Stimulated activated CD8-positive, alpha-beta memory T cell treated with anti-CD3 and anti-CD28 coated beads, Interleukin-2, amount 100 ng/mL, for 1 hour (primary cell): ENCODE measurements at places on chromosomes 12 and 14.
A peak's percentile ranks its signal among the peaks of the same experiment; 100 is the strongest.

DNA sequence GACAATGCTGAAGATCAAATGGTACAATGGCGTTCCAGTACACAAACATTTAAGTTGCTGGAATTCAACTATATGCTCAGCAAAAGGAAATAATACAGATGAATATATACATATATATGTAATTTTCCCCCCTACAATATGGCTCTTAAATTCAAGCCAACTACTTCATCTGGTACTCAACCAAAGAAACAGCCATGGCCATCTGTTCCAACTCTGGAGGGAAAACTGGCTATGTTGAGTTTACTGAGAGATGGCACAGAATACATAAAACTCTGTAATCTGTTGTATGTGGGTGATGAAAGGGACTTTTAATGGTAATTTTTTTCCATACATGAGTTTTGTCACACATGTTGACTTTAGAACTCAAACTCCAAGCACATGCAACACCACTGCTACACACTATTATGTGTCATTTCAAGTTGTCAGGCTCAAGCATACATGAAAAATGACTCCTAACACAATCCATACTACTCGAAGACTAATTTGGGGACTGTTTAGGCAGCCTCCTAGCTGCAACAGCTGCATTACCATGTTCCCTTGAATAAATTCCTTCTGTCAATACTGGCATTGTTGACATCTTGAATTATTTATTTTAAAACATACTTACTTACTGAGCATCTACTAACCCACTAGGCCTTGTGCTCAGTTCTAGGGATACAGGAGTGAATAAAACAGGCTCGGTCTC, 38.2 kb upstream of the MAP3K9 start:
- DNase-seq: no peak

DNA sequence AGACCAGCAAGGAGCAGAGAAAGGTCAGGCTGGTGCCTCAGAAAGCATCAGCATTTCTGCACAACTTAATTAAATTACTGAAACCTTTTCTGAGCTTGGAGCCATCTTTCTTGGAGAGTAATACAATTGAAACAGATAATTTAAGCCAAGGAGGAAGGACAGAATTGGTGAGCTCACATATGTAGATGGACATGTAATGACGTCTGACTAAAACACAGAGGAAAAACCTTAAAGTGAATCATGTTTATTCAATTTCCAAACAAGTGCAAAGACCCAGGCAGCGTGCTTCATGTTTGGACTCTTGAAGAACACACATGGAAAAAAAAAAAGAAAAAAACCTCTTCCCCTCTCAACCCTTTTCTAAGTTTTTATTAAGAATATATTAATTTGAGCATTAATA, 19.0 kb downstream of the SUSD6 start:
- no peak for DNase-seq

- no peak for DNase-seq
Measured at GRCh38 chr12:100688451-100688864, 106.1 kb upstream of the ANO4 start.

GRCh38 chr14:106208794-106209193, 682.4 kb downstream of the TMEM121 start:
- no peak for DNase-seq

GRCh38 chr12:83615152-83615551, 928.4 kb downstream of the TMTC2 start:
- DNase-seq: no peak

- no peak for DNase-seq
Measured at GRCh38 chr14:20904393-20905029, 13.3 kb downstream of the RNASE3 start.

GRCh38 chr14:25537846-25538455, 488.0 kb upstream of the STXBP6 start:
- no peak for DNase-seq

DNA sequence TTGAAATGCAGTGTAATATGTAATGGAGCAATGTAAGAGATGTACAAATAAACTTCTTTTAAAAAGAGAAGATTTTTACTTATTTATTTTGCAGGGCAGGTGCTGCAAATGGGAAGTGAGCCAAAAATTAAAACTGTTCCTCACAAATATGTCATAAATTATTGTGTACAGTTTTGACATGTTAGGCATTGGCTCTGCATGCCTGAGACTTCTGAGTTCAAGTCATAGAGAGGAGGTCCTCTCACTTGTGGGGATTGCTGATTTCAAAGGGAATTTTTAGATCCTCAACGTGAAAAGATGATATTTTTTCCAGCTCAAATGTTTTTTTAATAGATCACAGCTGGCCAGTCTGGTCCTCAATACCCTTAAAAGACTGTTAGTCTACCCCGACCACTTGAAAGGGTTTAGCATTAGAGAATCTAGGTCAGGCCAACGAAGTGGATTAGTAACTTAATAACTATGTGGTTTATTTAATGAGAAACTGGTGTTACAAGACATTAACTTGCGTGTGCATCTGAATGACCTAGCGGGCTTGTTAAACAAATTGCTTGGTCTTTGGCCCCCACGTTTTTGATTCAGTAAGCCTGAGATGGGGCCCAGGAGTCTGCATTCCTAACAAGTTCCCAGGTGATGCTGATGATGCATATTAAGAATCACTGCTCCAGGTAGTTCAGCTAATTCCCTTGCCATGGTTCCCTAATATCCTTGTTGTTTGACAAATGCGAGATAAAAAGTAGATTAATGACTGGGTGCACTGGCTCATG, 30.9 kb upstream of the WDR89 start:
- DNase-seq: no peak

- DNase-seq: no peak
Measured at GRCh38 chr12:120077260-120077659, 39.3 kb downstream of the RAB35 start.

- no peak for DNase-seq
Measured at GRCh38 chr12:131511803-131512561, 198.9 kb upstream of the SFSWAP start.

- no peak for DNase-seq
Measured at GRCh38 chr14:70189456-70190077, 816 bp upstream of the SLC8A3 start.

DNA sequence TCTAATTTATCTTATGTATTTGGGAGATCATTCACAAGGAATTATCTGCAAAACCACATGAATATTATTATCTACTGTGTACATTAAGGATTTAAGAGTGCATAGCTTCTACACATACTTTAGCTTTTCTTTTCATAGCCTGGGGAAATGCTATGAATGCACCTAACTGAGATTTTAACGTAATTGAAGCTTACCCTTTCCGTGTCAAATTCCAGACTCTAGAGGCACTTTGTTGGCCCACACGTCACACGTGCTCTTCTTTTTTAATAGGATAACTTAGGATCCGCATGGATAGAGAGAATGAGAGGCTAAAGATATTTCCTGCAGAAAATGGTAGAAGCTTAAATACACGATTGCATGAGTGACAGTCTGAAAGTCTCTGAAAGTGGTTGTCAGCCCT, 481.1 kb downstream of the PCNX1 start:
- DNase-seq: no peak

DNA sequence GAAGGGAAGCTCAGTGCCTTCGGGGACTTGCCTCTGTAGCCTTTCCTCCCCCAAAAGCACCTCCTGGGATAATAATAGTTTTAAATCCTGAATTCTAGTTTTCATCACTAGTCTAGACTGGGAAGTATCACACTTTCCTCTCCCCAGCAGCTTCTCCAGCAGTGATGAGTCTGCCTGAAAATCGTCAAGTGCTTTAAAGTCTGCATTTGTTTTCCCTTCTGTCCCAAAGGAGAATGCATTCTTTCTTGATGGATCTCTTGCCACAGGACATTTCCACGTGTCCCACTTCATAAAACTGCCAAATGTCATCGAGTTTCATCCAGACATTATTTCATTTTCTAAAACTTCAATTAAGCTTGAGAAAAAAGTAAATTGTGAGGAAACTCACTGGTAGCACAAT, 15.0 kb downstream of the CSRP2 start:
- DNase-seq: no peak

GRCh38 chr12:68276402-68276930, 23.1 kb upstream of the IL22 start:
- DNase-seq: no peak

GRCh38 chr12:47156167-47156736, 76.5 kb upstream of the AMIGO2 start:
- no peak for DNase-seq

- DNase-seq: no peak
Measured at GRCh38 chr12:120101182-120101581, 15.4 kb downstream of the RAB35 start.

GRCh38 chr12:32379213-32379612, 20.1 kb upstream of the FGD4 start:
- DNase-seq: no peak

GRCh38 chr14:100892496-100893227, 10.9 kb downstream of the RTL1 start:
- no peak for DNase-seq

- DNase-seq: no peak
Measured at GRCh38 chr12:104334581-104334980, 31.0 kb downstream of the EID3 start.

- DNase-seq: no peak
Measured at GRCh38 chr14:96795109-96795828, 1.9 kb upstream of the VRK1 start.

- peak; percentile 90 for DNase-seq
Measured at GRCh38 chr12:121789800-121790728, 3.4 kb downstream of the RHOF start.

GRCh38 chr14:22600027-22600426, 1.9 kb downstream of the ABHD4 start:
- no peak for DNase-seq

DNA sequence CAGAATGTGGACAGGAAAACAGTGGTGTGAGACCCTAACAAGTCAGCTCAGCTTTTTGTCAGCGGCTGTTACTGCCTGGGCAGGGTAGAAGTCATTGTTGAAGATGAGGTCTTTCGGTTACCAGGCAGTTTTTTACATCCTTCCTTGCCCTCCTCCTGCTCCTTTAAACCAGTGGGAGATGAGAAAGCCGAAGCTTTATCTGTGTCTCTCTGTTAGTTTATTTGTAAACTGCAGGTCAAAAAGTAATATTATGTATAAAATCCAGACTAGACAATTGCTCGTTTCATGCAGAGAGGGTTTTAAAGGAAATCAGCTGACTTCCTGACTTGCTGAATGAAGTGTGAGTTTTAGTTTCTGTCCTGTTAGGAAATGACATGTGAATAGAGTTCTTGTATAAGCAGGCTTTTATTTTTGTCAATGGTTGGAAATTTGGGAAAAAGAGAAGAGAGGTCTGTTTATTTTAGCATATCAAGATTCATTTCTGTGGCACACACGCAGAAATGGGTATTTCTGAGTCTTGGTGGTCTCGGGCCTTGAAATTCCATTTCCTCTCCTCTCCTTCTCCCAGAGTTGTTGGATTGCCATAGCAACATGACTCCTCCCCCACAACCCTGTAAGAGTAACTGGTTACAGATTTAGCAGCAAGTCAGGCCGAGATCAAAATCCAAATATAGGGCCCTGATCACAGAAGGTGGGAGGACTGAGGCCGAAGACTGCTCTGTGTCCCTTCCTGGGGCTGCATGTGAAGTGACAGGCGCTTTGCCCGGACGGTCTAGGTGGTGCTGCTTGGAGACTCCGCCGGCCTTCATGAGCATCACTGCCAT, 60.8 kb downstream of the SAMD4A start:
- no peak for DNase-seq

GRCh38 chr12:3757261-3757660, 4.4 kb upstream of the CRACR2A start:
- DNase-seq: no peak
